Femur (tissue), 1 donor: ENCODE measurements at places on chromosomes 13 and 19.

GRCh38 chr19:45638930-45639729, at the start of gene EML2:
EML2 (minus strand) TSS chr19:45639397; CDS start chr19:45639376, 21 bp downstream.
- peak; percentile 57 for DNase-seq

DNA sequence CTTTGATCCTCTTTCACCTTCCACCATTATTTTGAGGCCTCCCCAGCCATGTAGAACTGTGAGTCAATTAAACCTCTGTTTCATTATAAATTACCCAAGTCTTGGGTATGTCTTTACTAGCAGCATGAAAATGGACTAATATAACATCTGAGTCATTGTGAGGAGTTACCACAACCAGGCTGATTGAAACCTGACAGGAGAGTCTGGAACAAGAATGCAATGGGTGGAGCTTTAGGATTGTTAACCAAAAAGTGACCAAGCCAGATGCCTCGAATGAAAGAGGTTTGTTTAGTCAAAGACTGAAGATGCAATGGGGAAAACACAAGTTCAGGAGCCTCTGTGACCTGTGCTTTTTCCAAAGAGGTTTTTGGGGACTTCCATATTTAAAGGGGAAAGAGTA, 659.0 kb downstream of the SLITRK6 start:
- no peak for DNase-seq

DNA sequence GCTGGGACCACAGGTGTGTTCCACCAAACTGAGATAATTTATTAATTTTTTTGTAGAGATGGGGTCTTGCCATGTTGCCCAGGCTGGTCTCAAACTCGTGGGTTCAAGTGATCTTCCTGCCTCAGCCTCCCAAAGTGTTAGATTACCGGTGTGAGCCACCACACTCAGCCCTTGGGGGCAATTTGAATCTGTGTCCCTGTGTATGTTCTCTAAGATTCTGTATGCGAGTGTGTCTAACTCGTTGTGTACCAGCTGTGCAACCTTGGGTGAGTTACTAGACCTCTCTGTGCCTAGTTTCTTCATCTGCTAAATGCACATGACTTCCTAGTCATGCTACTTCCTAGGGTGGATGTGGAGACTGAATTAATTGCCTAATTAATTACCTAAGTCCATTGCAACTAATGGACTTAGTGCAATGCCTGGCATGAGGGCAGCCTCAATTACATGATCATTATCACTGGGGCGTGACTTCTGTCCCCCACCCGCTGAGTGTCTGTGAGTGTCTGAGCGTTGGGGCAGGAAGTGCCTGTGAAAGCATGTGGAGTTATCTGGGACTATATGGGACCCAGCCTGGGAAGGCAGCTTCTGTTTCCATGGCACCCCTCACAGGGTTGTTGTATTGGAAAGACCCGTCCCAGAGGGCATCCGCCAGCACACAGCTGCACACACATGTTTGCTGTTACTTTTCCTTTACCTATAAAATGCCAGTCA, 1.8 kb upstream of the NCCRP1 start:
- no peak for DNase-seq

DNA sequence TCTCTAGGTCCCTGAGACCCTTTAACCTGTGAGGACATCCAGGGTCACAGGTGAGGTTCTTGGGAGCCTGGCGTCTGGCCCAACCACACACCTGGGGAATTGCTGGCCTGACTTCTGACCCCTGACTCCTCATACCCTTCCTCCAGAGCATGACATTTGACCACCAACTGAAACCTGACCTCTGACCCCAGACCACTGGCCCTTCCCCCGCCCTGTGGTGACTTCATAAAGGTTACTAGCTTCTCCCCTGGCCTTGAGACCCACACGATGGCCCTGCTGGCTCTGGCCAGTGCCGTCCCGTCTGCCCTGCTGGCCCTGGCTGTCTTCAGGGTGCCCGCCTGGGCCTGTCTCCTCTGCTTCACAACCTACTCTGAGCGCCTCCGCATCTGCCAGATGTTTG, at the start of gene SPACA6:
TSS of gene SPACA6 (plus strand) at position 71 of the 400 bp plus-strand sequence. CDS start at position 268, 197 bp downstream.
- DNase-seq: peak; percentile 17

- DNase-seq: no peak
Observed at GRCh38 chr13:67094952-67095351, 135.2 kb downstream of the PCDH9 start.

DNA sequence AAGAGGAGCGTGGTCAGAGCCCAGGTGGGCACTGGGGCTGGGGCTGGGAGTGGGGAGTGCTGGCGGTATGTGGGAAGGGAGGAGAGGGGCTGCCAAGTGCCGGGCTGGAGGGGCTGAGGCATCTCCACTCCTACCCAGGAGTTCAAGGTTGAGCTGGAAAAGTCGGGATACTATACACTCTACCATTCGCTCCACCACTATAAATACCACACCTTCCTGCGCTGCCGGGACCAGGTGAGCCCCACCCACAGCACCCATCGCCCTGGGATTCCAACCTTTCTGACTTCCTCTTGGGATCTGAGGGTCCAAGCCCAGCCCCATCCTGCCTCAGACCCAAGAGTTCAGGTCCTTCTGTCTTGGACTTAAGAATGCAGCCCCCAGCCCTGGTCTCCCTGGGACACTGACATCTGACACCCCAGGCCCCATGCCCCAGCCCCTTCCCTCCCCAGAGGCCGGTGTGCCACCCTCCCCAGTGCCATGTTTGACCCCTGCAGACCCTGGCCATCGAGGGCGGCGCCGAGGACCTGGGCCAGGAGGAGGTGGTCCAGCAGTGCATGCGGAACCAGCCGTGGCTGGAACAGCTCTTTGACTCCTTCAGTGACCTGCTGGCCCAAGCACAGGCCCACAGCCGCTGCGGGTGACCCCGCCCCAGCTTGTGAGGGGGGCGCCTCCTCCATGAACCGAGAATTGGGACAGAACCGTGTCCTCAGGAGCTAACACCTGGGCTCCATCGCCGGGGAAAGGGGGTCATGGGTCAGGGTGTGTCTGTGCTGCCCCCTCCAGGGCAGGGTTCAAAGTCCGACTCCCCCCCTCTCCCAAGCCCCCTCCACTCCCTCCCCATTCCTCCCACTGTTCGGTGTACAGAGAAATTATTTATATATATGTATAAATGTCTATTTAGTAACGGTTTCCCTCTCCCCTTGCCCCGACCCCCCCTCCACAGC, 14.7 kb downstream of the RRAS start:
- no peak for DNase-seq

DNA sequence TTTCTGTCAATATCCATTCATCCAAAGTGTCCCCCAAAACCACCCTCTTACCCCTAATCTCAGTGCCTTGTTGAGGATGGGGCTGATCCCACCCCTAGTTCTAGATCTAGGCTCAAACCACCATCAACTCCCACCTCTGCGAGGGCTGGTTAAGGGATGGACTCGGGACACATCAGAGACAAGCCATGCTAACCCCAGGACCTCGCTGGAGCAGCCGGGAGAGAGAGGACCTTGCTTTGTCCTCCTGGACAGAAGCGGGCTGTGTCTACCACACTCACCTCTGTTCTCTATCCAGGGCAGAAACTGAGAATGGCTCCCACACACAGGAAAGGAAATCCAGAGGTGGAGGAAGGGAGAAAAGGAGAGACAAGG, 90.8 kb upstream of the UQCRFS1 start:
- DNase-seq: no peak

DNA sequence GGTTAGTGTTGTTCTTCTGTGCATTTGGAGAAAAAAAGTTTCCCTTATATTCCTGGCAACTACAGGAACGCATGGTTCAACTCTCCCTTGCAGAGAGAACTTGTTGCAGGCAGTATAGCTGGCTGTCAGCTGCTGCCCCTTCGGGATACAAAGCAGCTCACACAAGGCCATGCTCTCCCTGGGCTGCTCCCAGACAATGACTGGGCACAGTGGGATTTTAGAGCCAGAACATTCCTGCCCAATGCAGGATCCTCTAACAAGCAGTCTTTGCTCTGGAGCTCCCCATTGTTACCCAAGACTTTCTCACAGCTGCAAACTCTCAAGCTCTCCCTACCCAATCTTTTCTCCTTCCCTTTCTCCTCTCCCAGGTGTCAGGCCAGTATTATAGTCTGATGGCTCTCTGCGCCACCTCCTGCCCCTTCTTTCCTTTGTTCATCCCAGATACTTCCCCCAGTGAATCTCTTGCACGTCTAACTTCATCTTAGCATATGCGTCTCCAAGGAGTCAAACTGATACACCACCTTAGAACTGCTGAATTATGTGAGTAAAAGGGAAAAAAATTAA, 27.5 kb upstream of the SERPINE3 start:
- no peak for DNase-seq

GRCh38 chr13:28744656-28745055, 25.9 kb upstream of the SLC46A3 start:
- DNase-seq: no peak

DNA sequence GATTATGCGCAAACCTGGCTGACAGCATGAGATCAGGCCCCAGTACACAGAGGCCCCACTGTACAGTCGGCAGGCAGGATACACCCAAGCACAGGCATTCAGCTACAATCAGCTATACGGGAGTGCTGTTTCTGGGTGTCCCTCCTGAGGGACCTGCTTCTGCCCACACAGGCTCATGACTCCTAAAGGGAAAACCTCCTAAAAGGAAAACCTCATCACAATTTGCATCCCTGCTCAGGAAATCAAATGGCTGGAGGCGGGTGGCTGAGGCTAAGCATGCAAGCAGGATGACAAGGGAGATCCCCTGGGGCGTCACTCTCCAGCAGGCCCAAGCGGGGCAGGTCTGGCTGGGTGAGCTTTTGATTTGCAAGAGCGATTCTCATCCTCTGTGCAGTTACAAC, 99.8 kb downstream of the CRYL1 start:
- DNase-seq: no peak

GRCh38 chr19:58154287-58154678, 3.7 kb upstream of the ZNF329 start:
- peak; percentile 70 for DNase-seq

GRCh38 chr19:12880551-12881171, 588 bp downstream of the DNASE2 start:
- no peak for DNase-seq

DNA sequence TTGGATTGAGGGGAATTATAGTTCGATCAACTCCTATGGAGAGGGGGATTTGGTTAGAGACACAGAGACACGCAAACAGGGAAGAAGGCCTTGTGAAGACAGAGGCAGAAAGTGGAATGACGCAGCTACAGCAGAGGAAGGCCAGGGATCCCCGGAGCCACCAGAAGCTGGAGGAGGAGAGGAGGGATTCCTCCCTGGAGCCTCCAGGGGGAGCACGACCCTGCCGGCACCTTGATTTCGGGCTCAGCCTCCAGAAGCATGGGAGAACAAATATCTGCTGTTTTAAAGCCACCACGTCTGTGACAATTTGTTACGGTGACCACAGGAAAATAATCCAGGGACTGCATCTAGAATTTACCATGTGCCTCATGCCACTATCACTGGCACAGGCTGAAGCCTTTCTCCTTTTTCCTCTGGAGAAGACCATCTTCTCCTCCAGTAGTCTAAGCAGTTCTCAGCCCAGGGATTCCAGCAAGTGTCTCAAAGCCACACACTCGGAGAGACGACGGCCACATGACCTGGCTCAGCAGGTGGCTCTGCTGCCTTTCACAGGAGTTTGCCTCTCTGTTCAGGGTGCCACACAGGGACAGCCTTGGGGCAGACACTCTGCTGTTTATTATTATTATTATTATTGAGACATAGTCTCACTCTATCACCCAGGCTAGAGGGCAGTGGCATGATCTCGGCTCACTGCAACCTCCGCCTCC, 39.9 kb upstream of the CCNE1 start:
- peak; percentile 60 for DNase-seq

- no peak for DNase-seq
Observed at GRCh38 chr13:112561478-112561877, 26.5 kb downstream of the TUBGCP3 start.

- no peak for DNase-seq
Observed at GRCh38 chr19:55099557-55100506, 17.6 kb downstream of the PPP1R12C start.

- no peak for DNase-seq
Observed at GRCh38 chr13:91112201-91112923, 235.1 kb upstream of the MIR17HG start.

GRCh38 chr13:69921156-69921555, 186.5 kb upstream of the ATXN8OS start:
- DNase-seq: no peak

DNA sequence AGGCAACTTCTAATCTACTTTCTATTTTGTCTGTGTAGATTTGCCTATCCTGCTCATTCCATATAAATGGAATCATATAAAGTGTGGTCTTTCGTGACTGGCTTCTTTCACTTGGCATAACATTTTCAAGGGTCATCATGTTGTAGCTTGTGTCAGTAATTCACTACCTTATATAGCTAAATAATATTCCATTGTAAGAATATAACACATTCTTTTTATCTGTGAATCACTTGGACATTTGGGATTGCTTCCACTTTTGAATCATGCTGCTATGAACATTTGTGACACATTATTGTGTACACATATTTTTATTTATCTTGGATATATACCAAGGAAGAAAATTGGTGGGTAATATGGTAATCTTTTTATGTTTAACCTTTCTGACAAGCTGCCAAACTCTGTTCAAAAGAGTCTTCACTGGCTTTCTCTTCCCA, 89.0 kb upstream of the CSNK1A1L start:
- no peak for DNase-seq

DNA sequence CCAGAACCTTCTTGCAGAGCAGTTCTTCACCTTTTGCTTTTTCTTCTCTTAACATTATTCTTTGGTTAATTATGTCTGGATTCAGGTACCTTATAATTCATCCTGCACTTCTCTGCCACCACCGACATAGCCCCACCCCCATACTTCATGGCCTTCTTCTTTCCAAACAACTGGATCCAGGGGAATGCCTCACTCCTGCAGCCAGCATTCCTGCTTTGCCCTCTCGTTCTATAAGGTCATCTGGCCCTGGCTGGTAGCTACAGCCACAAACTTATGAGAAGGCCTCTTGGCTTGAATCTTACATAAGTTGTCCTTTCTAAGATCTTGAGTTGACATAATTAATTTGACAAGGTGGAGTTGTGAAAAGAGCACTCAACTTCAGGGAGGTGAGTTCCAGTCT, 84.1 kb upstream of the FRY start:
- no peak for DNase-seq

DNA sequence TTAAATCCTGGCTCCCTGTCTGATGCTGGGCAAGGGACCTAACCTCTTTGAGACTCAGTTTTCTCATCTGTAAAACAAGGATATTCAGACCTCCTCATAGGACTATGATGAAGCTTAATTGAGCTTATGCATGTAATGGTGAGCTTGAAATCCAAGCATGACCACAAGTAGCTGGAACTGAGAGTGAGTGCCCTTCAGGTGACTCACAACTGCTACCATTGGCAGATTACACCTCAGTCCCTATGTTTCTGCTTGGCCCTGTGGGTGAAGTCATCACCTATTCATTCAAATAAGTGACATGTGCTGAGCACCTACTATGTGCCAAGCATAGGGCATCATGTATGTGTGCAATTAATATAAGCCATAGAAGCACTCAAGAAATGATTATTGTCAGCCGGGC, 25.7 kb downstream of the NOVA2 start:
- no peak for DNase-seq

DNA sequence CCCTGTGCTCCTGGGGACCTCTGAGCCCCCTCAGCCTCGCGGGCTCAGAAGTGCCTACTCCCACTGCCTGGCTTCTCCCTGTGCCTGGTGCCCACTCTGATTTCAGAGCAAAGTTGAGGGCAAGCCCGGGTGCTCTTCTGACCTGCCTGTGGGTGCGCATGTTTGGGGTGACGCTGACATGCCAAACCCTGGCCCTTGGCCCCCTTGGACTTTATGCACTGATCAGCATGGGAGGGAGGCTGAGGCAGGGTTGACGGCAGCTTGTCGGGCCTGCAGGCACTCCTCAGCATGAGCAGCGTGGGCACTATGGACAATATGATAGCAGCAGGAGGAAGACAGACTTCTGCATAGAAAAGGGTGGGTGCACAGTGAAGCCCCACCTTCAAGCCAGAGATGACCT, 279.3 kb upstream of the KLF12 start:
- no peak for DNase-seq

- DNase-seq: no peak
Observed at GRCh38 chr19:6138066-6138465, 2.6 kb downstream of the ACSBG2 start.
